ENCODE measurements at places on chromosomes 1 and 21.

GRCh38 chr1:23444596-23445390, 20.2 kb upstream of the TCEA3 start:
- DNase-seq, result no peak

- DNase-seq, result peak; percentile 88
Measured at GRCh38 chr1:101236516-101237228, at the start of gene S1PR1. S1PR1 (plus strand) TSS chr1:101237019; CDS start chr1:101238985, 1,966 bp downstream.

- DNase-seq, result no peak
Measured at GRCh38 chr21:42466700-42467099, 29.3 kb downstream of the RSPH1 start.

DNA sequence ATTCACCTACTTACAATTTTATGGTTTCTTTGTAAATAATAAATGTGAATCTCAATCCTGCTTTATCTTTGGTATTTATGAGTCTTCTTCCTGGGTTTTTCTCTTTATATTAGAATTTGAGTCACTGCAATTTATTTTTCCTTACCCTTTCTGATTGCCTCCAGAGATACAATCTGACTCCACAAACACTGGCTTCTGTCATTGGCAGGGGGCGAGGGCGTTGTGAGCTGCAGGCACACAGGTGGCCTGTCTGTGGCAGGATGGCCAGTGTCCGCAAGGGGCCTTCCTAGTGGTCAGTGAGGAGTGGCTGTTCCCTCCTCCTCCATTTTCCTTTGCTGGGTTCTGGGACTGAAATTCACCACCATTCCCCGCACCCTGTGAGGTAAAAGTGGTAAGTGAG, 2.0 kb upstream of the MTARC1 start:
- DNase-seq, result no peak

- DNase-seq, result no peak
Measured at GRCh38 chr1:35447278-35447677, 109.9 kb downstream of the KIAA0319L start.

DNA sequence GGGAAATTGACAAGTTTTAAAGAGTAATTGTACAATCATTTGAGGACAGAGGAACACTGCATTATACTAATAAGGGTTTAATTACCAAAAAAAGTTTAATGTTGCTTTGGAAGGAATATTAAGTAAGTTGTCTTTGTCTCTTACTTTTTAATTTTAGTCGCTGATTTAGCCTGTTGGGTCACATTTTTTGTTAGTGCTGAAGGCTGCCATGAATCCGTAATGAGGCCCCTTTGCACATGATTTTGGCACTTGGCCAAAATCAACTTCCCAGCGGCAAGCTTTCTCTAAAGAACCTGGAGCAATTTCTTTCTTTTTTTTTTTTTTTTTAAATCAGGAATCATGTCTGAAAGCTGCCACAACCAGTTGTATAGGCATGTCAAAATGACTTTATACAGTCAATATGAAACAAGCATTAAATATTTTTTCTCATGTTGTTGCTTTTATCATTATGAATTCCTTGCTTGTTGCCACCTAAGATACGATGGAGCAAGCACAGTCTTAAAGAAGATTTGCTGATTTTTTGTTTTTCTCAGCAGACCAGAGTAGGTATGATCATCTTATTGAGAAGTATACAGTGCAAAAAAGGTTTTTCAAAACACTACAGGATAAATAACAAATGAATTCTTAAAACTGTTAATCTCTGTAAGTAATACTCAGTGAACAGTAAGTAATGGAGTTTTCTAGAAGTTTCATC, 690.4 kb downstream of the USP25 start:
- no peak for DNase-seq

- no peak for DNase-seq
Measured at GRCh38 chr1:49576327-49576901, 447.3 kb downstream of the AGBL4 start.

DNA sequence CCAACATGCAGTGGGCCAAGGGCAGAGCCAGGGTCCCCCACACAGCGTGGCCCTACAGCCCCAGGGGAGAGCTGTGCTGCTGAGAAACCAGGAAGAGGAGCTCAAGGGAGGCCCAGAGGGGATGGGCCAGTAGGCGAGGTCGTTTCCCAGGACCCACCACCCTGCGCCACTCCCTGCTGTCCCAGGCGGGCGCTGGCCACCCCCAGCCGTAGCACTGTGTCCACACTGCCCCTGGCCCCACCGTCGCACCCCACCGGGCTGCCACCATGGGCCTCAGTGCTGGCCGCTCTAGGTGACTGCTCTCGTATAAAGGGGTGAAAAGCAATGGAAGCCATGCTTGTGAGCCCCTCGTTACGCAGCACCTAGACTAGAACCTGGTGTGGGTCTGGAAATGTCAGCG, 22.4 kb downstream of the NADK start:
- no peak for DNase-seq

DNA sequence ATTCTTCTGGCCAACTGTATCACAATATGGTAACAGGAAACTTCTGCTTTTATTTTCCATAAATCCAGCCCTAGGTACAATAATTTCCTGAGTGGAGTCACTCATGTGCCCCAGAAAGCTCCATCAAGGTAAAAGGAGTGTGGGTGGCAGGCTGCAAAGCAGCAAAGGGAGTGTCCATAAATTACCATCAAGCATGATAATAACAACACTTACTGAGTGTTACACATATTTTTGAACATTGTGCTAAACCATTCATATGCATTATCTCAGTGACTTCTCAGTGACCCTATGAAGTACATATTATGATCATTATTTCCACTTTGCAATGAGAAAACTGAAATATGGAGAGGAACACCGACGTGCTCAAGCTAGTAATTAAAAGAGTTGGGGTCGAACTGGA, 149.2 kb upstream of the PLXNA2 start:
- DNase-seq, result no peak

DNA sequence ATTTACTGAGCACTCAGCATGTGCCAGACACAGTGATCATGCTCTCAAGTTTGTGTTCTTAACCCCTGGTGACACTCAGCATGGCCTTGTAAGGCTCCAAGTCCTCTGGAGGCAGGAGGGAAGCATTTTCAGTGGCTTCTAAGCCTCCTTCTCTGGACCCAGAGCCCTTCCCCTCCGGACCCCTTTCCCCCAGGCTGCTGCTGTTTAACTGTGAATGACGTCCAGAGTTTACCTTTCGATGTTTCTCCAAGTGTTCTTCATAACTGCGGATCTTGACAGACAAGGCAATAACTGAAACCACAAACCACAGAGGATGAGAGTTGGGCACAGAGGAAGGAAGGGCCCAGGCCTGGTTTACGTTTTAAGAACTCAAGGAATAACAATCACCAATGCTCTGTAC, 6.5 kb downstream of the MRPS15 start:
- no peak for DNase-seq

- no peak for DNase-seq
Measured at GRCh38 chr1:246789454-246790339, 65.5 kb downstream of the SCCPDH start.

- no peak for DNase-seq
Measured at GRCh38 chr21:41418956-41419680, 6.9 kb upstream of the MX1 start.

DNA sequence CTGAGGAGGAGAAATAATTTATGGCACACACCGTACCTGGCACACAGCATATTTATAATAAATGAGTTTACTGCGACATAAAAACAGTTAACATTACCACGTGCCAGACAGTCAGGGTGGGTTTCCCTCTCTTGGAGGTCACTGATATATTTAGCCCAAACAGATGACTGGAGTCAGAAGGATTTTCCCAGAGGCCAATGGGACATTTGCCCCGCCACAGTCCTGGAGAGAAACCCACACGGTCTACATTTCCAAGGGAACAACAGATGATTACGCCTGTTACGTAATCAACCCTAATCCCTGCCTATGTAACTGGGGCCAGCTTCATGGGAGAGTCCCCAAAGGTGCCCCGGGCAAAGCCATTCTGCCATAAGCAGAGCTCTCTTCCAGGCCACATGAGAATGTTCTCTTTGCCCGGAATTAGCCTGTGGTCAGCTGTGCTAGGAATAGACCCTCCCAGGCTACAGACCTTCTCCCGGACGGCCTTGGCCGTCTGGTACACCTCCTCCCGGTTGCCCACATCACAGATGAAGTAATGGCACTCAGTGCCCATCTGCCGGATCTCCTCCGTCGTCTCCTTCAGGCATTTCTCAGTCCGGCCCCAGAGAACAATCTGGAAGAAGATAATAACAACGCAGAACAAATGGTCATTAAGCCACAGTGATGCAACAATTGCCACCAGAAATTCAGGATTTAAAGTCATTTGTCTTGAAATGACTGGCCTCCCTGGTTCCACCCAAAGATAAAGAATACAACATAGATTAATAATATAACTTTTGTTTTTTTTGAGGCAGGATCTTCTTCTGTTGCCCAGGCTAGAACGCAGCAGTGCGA, 37.7 kb downstream of the DHRS3 start:
- DNase-seq, result no peak

DNA sequence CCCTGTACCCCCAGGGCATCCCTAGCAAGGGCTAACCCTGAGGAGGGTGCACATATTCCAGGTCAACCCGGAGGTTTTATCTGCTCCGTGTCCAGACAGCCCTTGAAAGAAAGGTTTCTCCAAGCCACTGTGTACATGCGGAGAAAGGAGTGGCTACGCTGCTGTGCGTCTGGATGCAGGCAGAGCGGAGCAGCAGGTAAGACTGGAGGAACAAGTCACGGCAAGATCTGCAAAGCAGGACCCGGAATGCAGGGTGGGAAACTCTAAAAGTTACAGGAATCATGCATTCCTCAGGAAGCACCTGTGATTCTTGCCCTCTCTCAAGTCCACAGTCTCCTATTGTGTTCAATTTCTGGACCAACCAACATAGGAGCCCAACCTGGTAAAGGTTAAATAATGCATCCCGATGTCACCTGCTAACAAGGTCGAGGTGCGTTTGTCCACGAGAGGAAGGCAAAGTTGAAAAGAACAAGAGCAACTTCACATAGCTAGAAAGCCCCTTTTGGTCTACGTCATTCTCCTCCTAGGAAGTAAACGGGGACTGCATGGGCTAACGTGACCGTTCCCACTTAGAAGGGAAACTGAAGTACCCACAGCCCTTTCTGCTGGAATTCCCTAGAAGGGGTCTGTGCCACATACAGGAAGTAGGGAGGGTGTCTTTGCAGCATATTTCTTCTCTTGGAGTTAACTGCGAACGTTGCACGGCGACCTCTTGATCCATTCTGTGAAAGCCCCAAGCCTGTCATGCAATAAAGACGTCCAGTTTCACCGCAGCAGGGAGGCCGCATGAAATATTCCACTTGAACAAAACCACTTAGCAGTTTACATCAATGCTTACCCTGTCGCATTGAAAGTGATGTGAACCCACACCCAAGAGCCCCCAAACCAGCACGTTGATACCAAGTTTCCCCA, 5.8 kb downstream of the TIAM1 start:
- no peak for DNase-seq

DNA sequence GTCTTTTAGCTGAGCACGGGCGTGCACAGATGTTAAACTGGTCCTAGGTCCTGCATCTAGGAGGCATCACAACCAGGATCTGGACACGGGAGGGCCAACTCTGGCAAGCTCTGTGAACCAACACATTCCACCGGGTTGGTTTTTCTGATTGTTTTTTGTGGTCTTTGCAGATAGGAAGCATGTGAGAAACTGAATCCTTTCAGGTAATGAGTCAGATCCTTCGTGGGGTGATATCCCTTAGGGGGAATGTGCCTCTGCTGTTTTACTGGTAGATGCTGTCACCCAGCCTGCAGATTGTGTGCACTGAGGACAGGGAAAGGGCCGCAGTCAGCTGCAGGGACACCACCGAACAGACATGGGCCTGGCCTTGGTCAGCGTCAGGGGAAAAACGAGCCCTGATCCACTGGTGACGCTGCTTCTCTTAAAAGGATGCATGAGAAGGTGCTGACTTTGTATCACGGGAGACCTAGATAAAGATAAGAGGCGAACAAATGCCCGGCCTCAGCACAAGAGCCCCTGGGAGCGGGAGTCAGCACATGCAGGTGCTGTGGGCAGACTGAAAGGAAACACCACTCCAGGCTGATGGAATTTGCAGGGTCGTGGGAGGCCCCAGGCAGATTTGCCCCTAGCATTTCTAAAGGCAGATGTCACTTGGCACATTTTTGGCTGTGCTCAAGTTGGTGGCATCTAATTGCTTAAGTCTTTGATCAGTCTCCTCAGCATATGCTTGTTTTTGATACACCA, 51.1 kb downstream of the DOP1B start:
- peak; percentile 34 for DNase-seq

DNA sequence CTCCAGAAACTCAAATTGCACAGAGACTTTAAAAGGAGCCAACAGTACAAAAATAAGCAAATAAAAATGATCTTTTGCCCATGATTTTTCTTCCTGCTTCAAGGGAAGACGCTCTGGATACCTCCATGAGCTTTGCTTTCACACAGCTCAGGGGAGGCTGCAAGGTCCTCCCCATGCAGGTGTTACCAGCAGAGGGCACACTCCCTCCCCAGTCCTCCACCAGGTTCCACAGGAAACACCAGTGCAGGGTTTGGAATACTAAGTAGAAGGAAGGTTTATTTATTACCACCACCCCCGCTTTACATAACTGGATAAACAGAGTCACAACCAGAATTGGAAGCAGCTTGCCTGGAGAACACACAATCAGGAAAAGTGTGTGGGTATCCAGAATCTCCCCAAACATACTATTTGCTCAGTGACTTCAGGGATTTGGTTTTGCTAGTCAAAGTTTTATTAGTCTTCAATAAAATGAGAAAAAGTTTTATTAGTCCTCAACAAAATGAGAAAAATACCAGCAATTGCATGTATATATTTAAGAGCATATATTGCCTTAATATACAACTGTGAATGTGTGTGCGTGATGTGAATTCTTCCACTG, 37.3 kb downstream of the HSD3B1 start:
- DNase-seq, result peak; percentile 18

DNA sequence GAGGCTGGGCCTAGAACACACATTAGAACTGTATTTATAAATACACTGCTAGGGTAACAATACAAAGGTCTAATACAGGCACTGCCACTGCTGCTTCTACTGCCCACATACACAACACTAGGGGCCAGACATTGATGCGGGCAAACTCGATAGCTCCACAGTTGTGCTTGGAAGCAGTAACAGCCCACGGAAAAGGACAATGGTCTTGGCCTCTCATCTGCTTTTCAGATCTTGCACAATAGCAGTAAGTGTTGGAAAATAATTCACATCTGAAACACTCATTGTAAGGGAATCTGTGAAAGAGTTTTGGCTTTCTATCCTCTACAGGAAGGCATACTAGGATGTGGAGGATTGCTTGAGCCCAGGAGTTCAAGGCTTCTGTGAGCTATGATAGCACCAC, 6.9 kb upstream of the SPOCD1 start:
- no peak for DNase-seq

GRCh38 chr1:192945390-192946130, 113.6 kb downstream of the UCHL5 start:
- no peak for DNase-seq

- DNase-seq, result no peak
Measured at GRCh38 chr1:21284206-21285054, 5.8 kb downstream of the ECE1 start.

- DNase-seq, result no peak
Measured at GRCh38 chr1:191953526-191953925, 204.7 kb upstream of the RGS18 start.

DNA sequence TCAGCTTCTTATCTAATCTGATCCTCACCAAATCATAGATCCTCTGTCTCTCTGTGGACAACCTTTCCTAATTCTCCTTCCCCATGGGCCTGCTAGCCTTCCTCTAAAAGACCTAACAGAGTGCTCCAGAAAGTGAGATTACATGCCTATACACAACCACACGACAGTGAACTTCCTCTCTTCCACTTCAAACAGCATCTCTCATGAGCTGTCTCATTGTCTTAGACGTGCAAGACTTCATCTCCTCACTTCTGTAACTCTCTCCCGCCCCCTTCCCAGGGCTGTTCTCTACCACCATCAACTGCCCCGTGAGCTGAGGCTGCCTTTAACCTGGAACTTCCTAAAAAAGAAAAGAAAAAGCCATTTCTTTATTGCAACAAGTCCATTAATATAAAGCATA, 14.1 kb upstream of the A3GALT2 start:
- DNase-seq, result no peak
